Upper lobe of right lung (tissue), 1 donor: ENCODE measurements at places on chromosomes 4 and X.

GRCh38 chrX:149950681-149951080 is 12.4 kb upstream of the EOLA2 start:
- no peak overlapping the region for H3K4me3 ChIP-seq
- H3K27ac ChIP-seq = no peak overlapping the region
- no peaks in the 10 kb centered on the region for H3K27me3 ChIP-seq
- no peak for DNase-seq

GRCh38 chrX:136204571-136204970 is 46.6 kb downstream of the MAP7D3 start:
- H3K27me3 ChIP-seq = no peaks in the 10 kb centered on the region
- peak overlapping the region; percentile 73 for H3K27ac ChIP-seq
- H3K4me3 ChIP-seq = no peak overlapping the region
- peaks cover 27% of the 10 kb centered on the region for H3K4me1 ChIP-seq
- no peak for DNase-seq

GRCh38 chr4:47485768-47486167 is 693 bp downstream of the ATP10D start:
- no peak for DNase-seq
- no peaks in the 10 kb centered on the region for H3K27me3 ChIP-seq
- peaks cover 15% of the 10 kb centered on the region for H3K4me1 ChIP-seq
- no peaks in the 10 kb centered on the region for H3K36me3 ChIP-seq
- peak overlapping the region; percentile 67 for H3K4me3 ChIP-seq
- peak overlapping the region; percentile 90 for H3K27ac ChIP-seq

GRCh38 chrX:100645106-100645505 is 1.1 kb downstream of the SRPX2 start:
- no peaks in the 10 kb centered on the region for H3K27me3 ChIP-seq
- no peaks in the 10 kb centered on the region for H3K36me3 ChIP-seq
- H3K4me1 ChIP-seq = peaks cover 8% of the 10 kb centered on the region
- peak overlapping the region; percentile 55 for H3K27ac ChIP-seq
- peak overlapping the region; percentile 39 for H3K4me3 ChIP-seq

DNA sequence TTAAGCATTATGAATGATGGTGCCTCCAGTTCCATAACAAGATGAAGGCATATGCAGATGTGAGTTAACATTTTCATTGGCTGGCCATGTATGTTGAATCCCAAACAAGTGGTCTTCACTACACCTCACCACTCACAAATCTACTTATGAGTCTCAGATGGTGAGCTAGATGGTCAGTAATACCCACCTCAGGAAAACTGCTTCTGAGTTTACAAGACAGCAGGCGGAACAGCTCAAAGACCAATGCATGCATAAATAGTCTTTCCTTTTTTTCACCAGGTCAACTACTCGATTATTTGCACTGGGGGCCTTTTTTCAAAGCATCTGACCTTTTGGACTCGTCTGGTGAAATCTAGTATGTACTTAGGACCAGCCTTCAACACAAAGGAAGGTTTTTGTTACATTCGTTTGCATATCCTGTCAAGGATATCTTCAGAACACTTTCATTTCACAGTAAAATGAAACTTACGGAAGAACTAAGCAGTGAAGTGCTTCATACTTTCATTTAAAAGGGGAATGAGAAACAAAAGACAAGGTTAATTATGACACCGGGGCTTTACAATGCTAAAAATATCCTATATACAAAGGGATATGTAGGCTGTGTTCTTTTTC is 23.1 kb upstream of the TLR7 start:
- H3K27me3 ChIP-seq = no peaks in the 10 kb centered on the region
- no peaks in the 10 kb centered on the region for H3K36me3 ChIP-seq
- H3K27ac ChIP-seq = no peak overlapping the region
- no peak for DNase-seq
- H3K4me1 ChIP-seq = no peaks in the 10 kb centered on the region

DNA sequence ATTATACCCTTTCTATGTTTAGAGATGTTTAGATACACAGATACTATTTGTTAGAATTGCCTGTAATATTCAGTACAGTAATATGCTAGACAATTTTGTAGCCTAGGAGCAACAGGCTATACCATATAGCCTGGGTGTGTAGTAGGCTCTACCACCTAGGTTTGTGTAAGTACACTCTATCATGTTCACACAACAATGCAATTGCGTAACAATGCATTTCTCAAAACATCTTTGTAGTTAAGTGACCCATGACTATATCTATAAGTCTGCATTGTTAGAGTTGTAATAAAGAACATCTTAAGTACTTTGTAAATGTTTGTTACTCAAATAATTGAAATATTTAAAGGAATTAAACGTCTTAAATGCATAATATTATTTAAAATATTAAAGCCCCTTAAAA is 379.3 kb downstream of the PPP3CA start:
- no peaks in the 10 kb centered on the region for H3K4me1 ChIP-seq
- H3K36me3 ChIP-seq = no peaks in the 10 kb centered on the region
- no peak overlapping the region for H3K4me3 ChIP-seq
- no peak overlapping the region for H3K27ac ChIP-seq
- no peak for DNase-seq

- no peaks in the 10 kb centered on the region for H3K27me3 ChIP-seq
- no peak for DNase-seq
- H3K27ac ChIP-seq = no peak overlapping the region
- no peaks in the 10 kb centered on the region for H3K36me3 ChIP-seq
- peaks cover 6% of the 10 kb centered on the region for H3K4me1 ChIP-seq
- no peak overlapping the region for H3K4me3 ChIP-seq
Observed at GRCh38 chr4:38190717-38191178, 230.6 kb downstream of the PTTG2 start.

GRCh38 chr4:166675411-166675810 is 558.9 kb downstream of the SPOCK3 start:
- no peak overlapping the region for H3K27ac ChIP-seq
- no peaks in the 10 kb centered on the region for H3K27me3 ChIP-seq
- no peaks in the 10 kb centered on the region for H3K36me3 ChIP-seq
- no peak for DNase-seq
- no peaks in the 10 kb centered on the region for H3K4me1 ChIP-seq

GRCh38 chr4:129583868-129584267 is 487.9 kb downstream of the C4orf33 start:
- H3K27me3 ChIP-seq = no peaks in the 10 kb centered on the region
- DNase-seq = no peak
- no peak overlapping the region for H3K4me3 ChIP-seq

GRCh38 chr4:36388710-36389109 is 107.3 kb downstream of the DTHD1 start:
- H3K4me1 ChIP-seq = no peaks in the 10 kb centered on the region
- H3K27me3 ChIP-seq = no peaks in the 10 kb centered on the region
- no peaks in the 10 kb centered on the region for H3K36me3 ChIP-seq
- no peak for DNase-seq
- H3K4me3 ChIP-seq = no peak overlapping the region
- H3K27ac ChIP-seq = no peak overlapping the region

- H3K27ac ChIP-seq = peak overlapping the region; percentile 84
- H3K27me3 ChIP-seq = peaks cover 12% of the 10 kb centered on the region
- H3K36me3 ChIP-seq = no peaks in the 10 kb centered on the region
- H3K4me1 ChIP-seq = no peaks in the 10 kb centered on the region
- H3K4me3 ChIP-seq = peak overlapping the region; percentile 56
Observed at GRCh38 chr4:95549246-95550114, 707 bp upstream of the UNC5C start.

- no peaks in the 10 kb centered on the region for H3K36me3 ChIP-seq
- no peaks in the 10 kb centered on the region for H3K27me3 ChIP-seq
- no peak overlapping the region for H3K4me3 ChIP-seq
- H3K4me1 ChIP-seq = no peaks in the 10 kb centered on the region
Observed at GRCh38 chr4:114986133-114986532, 127.3 kb downstream of the NDST4 start.

DNA sequence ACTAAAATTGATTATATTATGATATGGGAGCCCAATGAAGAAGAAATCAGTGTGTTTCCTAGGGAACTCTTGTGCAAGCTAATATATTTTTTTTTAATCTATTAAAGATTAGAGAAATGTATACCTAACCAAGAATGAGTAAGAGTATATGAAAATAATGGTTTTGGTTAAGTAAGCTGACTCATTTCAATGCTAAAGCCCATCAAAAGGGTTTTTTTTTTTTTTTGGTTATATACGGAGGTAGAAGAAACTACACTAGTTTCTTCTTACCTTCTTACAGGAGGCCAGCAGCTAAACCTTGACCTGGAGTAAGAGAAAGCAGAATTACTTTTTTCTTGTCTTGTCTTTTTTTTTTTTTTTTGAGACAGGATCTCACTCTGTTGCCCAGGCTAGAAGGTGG is 27.5 kb downstream of the RUFY3 start:
- no peak overlapping the region for H3K27ac ChIP-seq
- H3K27me3 ChIP-seq = no peaks in the 10 kb centered on the region
- peaks cover 10% of the 10 kb centered on the region for H3K4me1 ChIP-seq
- DNase-seq = no peak
- no peak overlapping the region for H3K4me3 ChIP-seq

DNA sequence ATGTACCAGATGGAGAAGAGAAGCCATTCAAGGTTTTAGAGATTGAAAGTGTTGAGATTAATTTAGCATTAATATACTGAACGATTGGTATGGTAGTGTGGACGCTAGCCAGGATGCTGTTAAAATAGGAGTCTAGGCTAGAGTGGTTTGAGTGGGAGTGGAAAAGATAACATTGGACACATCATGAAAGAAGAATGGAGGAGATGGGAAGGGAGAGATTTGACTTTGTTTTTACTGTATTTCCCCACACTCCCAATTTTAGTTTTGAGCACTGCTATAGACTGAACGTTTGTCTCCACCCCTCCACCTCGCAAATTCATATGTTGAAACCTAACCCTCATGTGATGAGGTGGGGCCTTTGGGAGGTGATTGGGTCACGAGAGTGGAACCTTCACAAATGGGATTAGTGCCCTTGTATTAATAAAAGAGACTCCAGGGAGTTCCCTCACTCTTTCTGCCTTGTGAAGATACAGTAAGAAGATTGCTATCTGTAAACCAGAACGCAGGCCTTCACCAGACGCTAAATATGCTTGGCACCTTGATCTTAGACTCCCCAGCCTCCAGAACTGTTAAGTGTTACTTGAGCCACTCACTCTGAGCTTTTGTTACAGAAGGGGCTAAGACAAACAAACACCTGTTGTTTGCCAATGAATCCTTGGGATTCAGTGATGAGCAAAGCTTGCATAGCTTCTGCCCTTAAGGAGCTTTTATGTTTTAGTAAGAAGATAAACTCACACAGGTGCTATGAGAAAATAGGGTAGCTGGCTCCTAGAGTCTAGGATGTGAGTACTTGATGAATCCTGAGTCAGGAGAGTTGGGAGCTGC is 25.8 kb downstream of the USP9X start:
- no peaks in the 10 kb centered on the region for H3K36me3 ChIP-seq
- no peak overlapping the region for H3K27ac ChIP-seq
- H3K4me1 ChIP-seq = peaks cover 22% of the 10 kb centered on the region
- no peaks in the 10 kb centered on the region for H3K27me3 ChIP-seq
- no peak overlapping the region for H3K4me3 ChIP-seq

DNA sequence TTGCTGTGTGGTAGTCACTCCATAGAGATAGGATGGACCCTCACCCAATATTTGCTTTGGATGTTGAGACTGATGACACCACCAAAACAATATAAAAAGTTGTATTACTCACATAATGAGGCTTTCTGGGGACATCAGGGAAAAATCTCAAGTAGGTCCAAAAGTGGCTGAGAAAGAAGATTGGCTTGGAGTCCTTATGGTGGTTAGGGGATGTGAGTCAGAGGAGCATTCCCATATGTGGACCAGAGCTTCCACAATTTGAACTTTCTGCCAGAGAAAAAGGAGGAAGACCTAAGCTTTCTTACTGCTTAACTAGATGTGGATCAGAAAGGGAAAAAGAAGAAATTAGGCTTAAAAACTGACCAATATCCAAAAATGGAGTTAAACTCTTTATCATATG is 460.5 kb downstream of the SH3BGRL start:
- H3K4me3 ChIP-seq = no peak overlapping the region
- DNase-seq = no peak
- H3K27me3 ChIP-seq = no peaks in the 10 kb centered on the region

GRCh38 chr4:93409035-93409434 is 419.5 kb upstream of the ATOH1 start:
- H3K36me3 ChIP-seq = no peaks in the 10 kb centered on the region
- no peaks in the 10 kb centered on the region for H3K4me1 ChIP-seq
- DNase-seq = no peak
- H3K27ac ChIP-seq = no peak overlapping the region
